ENCODE measurements at places on chromosomes 2 and 18.

GRCh38 chr18:3256693-3257626, 5.0 kb upstream of the MYL12B start:
- no peak for DNase-seq

DNA sequence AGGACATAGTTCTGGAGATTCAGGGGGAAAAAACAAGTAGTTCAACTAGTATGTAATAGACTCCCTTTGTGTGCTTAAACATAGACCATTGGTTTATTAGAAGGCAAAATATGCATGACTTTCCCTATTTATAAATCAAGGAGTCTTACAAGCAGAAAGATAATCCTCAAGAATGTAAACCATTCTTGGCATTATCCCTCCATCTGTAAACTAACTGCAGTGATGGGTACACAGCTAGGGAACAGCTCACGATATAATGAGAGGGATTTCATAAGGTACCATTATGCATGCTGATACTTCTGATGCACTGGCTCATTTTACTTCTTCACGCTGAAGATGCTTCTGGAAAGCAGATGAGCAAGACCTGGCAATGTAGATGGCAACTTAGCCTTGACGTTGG, 878 bp downstream of the FBXO15 start:
- DNase-seq: no peak

GRCh38 chr2:179243046-179243445, 21.6 kb downstream of the SESTD1 start:
- no peak for DNase-seq

DNA sequence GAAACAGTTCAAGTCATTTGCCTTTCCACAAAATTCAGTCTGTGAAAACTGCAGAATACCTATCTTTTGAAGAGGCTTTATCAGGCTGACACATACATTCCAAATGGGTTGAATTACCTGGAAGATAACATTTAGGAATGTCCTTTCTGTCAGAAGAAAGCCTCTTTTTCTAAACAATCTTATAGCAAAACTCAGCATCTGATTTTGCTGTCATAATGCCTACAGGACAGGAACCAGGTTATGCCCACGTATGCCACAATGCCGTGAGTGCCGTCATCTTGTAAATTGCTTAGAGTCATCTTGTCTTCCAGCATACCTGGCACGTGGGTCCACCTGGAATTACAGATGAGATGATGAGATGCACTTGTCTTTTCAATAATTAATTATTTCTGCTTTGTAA, 275.3 kb downstream of the ALPK2 start:
- no peak for DNase-seq

DNA sequence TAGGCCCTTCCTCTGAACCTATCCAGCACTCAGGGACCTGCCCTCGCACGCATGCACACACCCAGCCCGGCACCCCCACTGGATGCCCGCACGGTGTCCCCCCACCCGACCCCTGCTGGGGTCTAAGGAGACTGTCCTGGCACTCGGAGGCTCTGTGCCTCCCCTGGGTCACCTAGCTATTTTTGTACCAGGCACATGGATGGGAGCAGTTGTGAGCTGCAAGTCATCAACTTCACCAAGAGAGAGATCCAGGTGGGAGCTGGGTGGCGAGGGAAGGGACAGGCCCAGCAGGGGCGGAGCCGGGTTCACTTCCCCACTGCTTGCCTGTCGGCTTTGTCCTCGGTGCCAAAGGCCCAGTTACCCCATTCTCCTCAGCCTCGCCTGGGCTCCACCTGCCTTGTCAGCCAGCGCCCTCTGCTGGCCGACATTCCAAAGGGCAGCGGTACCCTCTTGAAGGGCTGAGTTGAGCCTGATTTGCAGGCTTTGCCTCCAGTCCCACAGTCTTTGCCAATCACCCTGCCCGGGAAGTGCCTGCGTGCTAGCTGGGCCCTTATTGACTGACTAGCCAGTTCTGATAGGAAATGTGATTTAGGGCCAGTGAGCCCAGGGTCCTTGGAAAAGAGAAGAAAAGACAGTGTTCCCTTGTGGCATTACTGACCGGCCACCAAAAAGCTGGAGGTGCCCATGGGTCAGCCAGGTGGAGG, 5.8 kb downstream of the NT5DC4 start:
- DNase-seq: peak; percentile 85

DNA sequence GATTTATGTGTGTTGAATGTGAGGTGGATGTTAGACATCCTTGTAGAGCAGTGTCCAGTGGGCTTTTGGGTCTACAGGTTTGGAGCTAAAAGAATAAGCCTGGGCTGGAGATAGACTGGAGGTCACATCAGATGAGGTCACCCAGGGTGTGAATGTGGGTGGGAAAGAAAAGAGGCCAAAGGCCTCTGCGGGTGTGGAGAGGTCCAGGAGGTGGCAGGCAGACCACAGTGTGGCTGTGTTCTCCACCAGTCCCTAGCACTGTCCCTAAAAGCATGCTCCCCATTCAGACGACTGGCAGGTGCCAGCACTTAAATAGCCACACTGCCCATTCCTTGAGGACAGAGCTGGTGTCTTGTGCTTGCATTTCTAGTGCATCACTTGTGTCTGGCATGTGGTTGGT, 4.1 kb downstream of the ATG4B start:
- no peak for DNase-seq

- DNase-seq: no peak
Observed at GRCh38 chr18:33851546-33852078, 273.6 kb downstream of the ASXL3 start.

- DNase-seq: no peak
Observed at GRCh38 chr2:171281110-171281509, 120.4 kb upstream of the TLK1 start.

DNA sequence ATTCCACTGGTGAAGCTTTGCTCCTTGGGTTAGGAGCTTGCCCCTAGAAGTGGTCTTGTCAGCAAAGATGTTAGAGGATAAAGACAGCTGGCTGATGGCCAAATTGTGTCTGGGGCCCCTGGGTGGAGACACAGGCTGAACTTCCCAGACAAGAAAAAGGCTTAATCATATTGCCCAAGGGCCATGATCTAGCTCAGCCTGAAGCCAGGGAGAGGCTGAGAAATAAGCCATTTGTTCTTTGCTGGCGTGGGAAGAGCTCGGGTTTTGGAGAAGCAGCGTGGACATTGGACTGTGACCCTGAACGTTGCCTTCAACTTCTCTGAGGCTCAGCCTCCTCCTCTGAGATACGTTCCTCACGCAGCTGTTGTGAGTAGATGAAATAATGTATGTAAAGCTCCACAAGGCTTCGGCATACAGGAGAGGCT, 153.0 kb downstream of the ZFP36L2 start:
- DNase-seq: no peak

DNA sequence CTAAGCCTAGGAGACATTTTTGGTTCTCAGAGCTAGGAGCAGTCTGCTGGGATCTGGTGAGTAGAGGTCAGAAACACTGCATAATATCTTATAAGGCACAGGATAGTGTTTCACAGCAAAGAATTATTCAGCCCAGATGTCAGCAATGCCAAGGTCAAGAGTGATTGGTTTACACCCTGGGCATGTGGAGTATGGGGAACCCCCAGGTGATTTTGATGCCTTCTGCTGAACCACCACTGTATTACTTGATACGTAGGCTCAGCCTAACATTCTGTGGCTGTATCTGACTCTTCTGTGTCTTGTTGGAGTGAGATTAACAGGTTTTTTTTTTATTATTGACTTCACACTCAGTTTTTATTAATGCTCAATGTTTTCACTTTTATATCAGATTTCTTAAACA, 6.0 kb downstream of the DDX18 start:
- no peak for DNase-seq

DNA sequence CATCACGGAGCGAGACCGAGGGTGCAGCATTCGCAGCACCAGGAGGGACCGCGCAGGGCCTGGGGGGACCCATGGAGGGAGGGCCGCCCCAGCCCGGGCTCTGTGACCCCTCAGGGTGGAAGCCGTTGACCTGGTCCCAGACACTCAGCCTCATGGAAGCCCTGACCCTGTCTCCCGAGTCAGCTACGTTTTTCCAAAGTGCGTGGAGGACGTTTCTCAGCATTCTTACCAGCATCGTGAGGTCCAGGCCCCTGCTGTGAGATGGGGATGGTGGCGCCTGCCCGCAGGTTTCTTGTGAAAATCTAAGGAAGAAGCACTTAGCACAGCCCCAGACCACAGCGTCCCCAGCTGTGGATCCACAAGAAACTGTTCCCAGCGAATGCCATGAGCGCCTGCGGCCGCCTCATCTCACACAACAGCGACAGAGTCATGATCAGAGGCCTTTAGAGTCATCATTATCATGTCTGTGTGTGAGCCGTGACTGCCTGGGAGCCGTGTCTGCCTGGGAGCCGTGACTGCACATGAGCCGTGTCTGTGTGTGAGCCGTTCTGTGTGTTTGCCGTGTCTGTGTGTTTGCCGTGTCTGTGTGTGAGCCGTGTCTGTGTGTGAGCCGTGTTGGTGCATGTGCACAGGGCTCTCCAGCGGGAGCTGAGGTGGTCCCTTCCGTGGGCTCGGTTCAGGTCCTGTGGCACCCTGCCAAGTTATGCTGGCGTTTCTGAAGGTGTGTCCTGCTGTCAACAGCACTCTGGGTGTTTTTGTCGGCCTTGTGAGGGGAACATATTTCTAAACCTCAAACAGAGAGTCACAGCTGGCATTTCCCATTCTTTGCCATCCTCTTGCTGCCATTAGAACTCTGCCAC, 49.2 kb upstream of the KCNG2 start:
- DNase-seq: no peak

DNA sequence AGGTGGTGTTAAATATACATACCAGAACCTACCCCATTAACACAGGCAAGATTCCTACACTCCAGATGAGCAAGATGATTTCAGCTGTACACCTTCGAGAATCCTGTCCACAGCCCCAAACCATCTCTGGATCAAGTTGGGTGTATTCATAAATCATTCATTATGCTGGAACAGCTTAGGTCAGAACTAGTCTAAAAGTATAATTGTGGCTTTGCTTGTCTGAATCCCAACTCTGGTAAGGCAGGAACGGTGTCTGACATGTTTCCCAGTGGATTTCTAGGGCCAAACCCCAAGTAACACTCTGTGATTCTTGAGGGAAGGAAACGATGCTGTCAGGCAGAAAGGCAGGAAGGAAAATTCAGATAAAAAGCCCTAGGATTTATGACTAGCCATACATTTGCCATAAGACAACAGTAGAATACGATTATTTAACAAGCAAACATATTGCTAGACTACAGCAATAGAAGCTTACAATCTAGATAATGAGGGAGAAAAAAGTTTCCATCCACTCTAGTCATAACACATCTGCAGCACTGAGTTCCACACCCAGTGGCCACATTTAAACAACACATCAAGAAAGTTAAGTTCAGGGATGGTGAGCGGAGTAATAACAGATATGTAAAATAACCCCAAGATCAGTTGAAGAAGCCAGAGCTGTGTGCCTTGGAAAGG, 444.8 kb downstream of the RND3 start:
- no peak for DNase-seq

DNA sequence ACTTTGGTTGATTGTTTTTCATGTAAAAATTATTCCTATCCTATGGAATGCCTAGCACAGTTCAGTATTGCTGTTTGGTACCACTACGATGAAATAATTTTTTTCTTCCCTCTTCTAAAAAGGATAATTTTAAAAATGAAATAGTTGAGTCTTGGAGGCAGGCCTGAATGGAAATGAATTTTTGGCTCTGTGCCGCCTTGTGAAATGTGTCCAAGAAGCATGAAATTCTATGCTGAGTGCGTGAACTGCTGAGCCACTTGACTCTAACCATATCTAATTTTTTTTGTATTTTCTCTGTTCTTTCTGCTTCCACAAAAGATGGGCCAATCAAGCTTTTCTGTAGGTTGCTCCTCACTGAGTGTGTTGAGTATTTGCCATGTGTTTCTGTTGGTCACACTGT, 95.0 kb downstream of the PRPF40A start:
- DNase-seq: no peak

DNA sequence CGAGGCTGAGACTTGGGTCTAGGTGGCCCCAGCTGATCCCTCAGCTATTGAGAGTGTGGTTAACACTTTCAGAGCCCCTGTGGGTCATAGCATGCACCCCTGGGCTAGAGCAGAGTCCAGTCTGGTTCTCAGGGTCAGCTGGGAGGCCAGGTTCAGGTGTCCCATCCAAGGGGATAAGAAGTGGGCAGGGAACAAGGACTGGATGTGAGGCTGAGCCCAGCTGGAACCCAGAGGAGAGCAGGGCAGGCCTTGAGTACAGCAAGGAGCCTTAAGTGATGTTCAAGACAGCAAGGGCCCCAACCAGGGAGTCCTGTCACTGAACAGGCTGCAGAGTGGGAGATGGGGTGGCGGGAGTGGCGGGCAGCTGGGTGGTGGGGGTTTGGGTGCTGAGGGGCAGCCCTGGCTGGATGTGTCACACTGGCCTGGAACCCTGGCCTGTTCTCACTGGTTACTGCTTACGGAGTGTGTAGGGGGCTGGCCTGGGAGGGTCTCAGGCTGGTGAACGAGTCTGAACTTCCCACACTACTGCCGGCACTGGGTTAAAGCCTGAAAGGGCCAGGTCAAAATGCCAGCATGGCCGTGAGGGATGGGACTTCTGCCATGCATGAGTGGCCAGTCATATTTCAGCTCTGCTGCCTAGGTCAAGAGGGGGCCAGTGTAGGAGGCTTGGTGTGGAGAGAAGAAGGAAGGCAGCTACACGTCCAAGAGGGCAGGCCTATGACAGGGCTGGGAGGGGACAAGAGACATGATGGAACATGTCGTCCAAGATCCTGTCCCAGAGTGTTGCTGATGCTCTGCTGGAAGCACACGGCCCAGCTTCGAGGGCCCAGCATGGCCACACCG, 13.6 kb downstream of the TMEM185B start:
- DNase-seq: no peak

DNA sequence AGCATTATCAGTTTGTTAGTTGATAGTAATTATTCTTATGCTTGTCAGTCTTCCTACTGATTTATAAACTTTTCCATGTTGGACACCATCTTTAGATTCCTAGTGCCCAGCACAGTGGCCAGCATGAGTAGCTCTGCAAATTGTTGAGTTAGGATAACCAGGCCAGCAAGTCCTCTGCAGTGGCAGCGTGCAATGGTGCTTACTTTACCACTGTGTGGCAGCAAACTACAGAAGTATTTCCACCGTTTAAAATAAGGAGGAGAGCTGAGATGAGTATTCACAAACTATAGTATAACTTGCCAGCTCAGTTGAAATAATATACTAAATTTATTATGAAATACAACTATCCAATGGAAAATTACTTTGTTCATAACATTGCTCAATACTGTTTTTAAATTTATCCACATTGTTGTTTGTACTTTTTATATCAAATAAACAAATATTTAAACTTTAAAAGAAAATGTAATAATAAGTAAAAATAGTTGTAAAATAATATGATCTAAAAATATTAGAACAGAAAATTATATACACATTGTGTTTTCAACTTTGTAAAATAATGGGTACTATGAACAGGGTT, 9.3 kb upstream of the THADA start:
- DNase-seq: peak; percentile 53

DNA sequence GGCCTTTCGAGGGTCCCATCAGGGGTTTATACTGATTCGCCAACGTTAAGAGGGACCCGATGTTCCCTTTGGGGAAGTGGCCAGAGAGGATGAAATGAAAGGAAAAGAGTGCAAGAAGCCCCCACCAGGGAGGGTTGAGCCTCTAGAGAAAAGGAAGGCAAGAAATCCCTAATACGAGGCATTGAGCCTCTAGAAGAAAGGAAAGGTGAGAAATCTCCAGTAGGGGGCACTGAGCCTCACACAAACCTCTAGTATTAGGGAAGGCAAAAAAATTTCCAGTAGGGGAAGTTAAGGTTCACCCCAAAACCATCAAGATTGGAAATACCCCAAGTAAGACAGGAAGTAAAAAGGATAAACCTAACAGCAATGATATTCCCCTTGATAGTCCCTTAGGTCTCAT, 9.8 kb upstream of the SAP130 start:
- no peak for DNase-seq

Data from head of caudate nucleus (tissue), 42 donors.